NCI-H524 (cell line): ENCODE measurements at places on chromosomes 5 and 9.

GRCh38 chr9:11199335-11199734 lies 586.5 kb upstream of the PTPRD start:
- DNase-seq: peak; percentile 80

DNA sequence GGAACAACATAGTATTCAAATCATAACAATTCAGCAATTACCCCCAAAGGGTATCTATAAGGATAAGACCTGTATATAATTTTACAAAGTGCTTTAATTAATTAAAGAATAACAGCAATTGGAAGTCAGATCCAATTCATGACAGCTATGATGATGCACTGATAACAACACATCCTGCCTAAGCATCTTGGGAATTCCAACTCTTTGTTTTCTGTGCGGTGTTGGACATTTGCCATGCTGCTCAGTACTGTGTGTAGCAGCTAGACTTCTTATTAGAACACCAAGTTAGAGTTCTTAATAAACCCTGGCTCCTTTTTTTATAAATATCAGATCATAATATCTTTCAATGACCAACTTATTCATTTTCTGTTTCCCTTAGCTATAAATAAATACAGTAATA lies 209.0 kb downstream of the SEC61B start:
- no peak for DNase-seq

DNA sequence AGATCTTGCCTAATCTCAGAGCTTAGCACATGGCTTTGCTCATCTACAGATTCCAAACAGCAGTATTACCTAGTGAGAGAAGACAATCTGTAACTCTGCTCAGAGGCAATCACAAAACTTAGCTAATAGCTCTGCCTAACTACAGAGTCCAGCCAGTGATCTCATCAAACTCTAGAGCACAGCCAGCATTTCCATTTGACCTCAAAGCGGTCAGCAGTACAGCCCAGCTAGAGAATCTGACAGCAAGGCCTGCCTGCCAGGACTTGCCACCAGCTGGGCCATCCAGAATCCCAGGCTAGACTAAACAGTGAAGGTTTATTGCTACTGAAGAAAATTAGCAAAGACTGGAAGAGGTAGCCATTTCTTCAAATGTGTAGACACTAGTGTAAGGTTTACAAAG lies 217.9 kb upstream of the VLDLR start:
- no peak for DNase-seq

DNA sequence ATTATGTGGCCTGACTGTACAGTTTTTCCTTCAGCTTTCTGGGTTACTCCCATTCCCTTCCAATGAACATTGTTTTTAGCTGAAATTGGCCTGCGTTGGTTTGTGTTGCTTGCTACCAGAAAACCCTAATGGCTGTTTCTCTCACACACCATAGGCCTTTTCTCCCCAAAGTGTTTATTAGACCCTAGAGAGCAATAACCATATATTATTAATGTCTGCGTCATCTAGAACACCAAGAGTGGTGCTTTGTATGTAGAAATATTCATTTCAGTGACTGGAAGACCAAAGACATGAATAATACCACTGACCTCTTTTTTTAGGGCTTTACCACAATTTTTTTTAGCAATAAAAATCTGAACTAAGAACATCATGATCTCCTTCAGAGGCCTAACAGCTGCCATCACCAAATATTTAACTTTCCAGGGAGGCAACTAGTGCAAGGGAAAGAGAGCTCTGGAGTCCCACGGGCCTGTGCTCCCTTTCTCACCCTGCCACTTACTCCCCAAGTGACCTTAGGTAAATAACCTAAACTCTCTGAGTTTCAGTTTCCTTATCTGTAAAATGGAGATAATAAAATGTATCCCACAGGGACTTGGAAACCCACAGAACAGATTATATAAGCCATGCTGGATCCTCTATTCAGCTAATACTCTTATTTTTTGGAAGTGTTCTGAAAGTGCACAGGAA lies 201.9 kb upstream of the ISL1 start:
- DNase-seq: no peak

- no peak for DNase-seq
Observed at GRCh38 chr5:131305138-131305689, 41.4 kb downstream of the CDC42SE2 start.
